ENCODE measurements at places on chromosomes 5 and 9.

DNA sequence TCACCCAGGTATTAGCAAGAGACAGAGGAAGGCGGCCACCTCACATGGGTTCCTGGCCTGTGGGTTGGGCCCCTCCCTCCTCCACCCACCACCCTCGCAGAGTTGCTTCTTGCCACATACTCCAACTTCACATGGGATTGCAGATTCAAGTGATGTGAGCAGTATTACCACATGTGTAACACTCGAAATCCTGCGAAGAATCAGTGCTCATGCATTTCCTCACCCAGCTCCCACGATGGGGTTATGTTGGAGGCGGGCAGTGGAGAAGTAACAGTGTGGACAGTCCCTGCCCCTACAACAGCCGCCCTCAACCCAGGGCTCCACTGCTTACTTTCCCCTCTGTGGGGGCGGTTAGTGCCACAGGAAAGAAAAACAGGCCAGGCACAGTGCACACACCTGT, 3.9 kb upstream of the FBP1 start:
- DNase-seq, result no peak

DNA sequence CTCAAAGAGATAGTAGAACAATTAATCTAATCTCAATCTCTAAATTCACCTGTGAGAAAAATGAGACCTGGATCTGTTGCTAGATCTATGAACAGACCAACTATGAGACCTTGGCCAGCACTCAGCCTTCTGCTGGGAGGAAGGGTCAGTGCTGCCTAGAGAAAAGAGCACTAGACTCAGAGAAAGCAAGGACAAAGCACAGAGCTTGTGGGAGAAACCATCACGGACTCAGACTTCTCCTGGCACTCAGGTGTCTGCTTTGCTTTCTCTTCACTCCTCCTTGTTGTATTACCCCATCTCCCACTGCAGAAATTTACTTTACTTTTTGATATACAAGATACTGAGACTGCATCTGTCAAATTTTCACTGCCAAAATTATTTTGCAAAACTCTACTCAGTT, 890.0 kb upstream of the NUDT12 start:
- DNase-seq, result no peak

GRCh38 chr5:90440644-90441043, 31.1 kb upstream of the CETN3 start:
- DNase-seq, result no peak

DNA sequence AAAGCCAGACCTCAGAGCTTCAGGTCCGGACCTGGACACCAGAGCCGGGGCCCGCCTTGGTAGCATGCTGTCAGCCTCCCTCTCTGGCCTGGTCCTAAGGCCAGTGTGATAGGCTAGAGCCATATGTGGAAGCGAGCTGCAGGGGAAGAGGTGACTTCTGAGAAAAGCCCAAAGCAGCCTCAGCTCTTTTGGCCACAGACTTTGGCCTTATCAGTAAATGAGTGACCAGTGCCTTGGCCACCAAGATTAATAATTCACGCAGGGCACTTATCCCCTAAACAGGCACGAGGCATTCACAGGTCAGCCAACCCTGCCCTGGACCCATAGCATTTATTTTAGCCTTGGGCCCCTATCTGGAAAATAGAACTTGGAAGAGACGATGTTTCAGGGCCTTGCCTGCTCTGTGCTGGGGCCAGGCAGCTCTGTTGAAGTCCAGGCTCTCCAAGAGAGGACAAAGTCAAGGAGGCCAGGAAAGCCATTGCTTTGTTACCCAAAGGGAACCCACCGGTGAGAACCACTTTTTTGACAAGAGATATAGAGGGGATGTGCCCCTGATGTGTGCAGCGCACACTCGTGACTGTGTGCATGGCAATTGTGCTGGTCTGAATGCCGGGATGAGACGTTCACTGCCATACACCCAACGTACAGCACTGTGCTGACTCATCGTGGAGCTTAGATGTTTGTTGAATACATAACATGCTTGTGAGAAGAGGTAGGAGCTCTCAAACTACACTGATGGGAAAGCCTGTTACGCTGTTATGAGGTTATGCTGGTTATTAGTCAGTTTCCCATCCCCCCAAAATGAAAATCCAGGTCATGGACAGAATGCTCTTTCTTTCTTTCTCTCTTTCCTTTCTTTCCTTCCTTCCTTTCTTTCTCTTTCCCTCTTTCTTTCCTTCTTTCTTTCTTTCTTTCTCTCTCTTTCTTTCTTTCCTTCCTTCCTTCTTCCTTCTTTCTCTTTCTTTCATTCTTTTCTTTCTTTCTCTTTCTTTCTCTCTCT, 5.0 kb upstream of the SLC34A1 start:
- DNase-seq, result peak; percentile 90

DNA sequence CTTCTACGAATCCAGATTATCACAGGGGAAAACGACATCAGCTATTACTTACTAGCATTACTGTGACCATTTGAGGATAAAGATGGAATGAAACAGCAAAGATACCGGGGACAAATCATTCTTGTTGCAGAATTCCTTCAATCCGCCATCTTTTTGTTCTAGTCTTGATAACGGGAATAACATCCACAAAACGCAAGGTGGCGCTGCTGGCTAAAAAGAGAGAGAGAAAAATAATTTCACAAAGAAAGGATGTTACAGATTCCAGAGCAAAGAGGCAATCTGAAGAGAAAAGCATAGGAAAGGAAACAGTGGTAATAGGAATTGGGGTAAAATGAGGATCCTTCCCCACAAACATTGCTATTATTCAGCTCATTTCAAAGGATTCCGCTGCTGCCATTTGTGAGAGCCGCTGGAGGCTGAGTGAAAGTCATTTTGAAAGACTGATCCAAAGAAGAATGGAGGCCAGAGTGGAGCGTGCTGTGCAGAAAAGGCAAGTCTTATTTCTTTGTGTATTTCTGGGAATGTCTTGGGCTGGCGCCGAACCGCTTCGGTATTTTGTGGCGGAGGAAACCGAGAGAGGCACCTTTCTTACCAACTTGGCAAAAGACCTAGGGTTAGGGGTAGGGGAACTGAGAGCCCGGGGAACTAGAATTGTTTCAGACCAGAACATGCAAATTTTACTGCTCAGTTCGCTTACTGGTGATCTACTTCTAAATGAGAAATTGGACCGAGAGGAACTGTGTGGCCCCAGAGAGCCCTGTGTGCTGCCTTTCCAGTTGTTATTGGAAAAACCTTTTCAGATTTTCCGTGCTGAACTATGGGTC, at the start of gene PCDHB7:
Gene PCDHB7, plus strand, starts transcription at position 264 of the 824 bp plus-strand sequence. Its CDS starts 192 bp downstream, at position 456.
- peak; percentile 36 for DNase-seq

GRCh38 chr9:38274800-38275199, 117.7 kb upstream of the ALDH1B1 start:
- DNase-seq, result no peak

- peak; percentile 91 for DNase-seq
Measured at GRCh38 chr5:61301341-61302199, 30.5 kb upstream of the ZSWIM6 start.

- peak; percentile 88 for DNase-seq
Measured at GRCh38 chr5:139262742-139263445, 30.6 kb upstream of the MATR3 start.

DNA sequence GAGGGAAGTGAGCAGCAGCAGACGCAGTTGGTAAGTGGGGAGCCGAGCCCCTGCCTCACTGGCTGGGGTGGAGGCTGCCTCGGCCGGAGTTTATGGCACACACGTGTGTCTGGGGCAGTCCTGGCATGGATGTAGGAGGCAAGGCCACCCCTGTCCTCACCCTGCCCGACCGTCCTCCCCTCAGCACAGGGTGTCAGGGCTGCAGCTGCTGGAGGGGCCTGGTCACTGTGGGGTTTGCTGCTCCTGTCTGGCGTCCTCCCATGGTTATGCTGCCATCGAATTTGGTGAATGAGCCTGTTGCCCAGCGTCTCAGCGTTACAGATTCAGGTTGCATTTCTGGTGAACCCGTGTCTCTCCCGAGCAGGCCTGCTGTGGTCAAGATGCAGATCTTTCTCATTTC, 32.4 kb downstream of the CEP72 start:
- no peak for DNase-seq

DNA sequence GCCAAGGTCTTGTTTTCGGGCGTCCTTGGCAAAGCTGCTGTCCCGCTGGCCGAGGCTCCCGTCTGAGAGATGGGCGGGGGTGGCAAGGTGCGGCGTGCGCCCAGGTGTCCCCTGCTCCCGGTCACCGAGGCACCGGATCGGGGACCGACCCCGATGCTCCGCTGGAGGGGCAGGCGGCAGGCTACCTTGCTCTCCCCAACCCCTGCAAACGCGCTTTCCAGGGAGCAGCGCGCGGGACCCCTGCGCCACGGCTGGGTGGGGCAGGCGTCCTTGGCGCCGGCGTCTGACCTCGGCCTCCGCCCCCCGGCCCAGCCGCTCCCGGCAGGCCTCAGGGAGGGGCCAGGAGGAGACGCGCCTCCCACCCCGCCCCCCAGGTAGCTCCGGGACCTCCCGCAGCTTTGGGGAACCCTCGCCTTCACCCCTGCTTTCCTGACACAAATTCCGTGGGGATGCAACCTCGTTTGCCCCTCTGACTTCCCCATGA, 551 bp downstream of the N4BP3 start:
- no peak for DNase-seq

DNA sequence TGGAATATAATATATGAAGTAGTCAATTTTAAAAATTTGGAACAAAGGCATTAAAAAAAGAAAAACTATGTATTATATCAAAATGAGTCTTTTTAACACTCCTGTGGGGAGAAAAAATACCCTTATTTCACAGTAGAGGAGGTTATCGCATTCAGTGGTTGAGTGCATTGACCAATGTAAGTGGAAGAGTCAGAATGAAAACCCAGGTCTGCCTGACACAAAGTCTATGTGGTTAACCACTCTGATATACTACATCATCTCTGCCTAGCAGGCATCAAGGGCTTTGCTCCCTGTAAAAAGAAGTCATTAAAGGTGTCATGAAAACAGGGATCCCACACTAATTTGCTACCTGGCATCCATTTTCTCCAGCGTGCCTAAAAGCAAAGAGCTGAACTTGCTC, 417.2 kb upstream of the C9orf72 start:
- DNase-seq, result no peak

GRCh38 chr5:15968993-15969392, 210.6 kb downstream of the MARCHF11 start:
- DNase-seq, result no peak

DNA sequence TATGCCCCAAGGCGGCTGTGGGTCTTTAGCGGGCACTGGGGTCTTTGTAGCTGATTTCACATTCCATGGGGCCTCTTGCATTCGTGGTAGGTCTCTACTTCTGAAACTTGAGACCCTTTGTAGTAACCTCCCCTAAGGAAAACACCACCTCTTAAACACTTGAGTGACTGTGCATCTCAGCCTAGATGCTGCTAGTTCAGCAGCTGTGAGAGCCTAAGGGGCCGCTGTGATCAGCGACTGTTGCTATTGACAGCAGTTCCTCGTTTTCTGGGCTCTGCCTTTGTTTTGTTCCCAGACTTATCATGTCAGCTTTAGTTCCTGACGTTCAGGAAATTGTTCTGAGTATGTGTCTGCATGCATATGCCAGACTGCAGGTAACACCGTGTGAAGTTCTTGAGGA, 171.2 kb downstream of the HSPA4 start:
- no peak for DNase-seq

- peak; percentile 65 for DNase-seq
Measured at GRCh38 chr9:35798658-35799374, 7.4 kb downstream of the NPR2 start.

DNA sequence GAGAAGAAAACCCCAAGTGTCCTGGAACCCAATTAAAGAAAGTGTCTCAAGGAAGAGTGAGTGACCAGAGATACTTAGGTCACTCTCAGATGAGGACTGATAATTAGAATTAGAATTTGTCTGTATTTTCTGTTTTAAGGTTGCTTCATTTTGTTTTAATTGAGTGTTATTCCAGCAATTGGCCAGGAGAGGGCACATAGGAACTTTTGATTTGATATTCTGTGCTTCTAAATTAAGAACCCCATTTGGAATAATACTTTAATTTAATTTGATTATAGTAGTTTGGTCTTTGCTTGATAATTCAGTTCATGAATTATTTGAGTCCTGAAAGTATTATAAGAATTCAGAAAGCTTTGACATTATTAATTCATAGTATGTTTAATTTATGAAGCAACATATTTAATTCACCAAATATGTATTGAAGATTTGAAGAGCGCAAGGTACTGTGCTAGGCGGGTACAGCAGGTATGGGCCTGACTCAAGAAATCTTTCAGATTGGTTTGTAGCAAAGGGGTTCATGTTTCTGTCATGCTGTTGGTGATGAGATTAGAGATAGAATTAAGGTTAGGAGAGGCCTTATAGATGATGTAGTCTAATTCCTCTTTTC, 4.9 kb downstream of the MRPL22 start:
- peak; percentile 21 for DNase-seq

DNA sequence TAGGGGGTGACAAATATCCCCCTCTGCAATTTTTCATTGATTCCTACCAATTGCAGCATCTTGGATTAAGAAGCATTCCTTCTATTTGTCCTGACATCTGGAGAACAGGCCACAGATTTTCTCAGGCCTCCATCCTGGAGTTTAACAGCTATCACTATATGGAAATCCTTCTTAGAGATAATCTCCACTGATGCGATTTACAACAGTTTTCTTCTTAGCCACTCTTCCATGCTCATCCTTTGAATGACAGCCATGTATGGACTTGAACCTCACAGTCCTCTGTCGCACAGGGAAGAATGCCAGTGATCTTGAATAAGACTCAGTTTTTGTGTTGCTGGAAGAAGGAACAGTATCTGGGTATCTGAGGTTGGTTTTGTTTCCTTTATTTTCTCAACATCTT, 73.2 kb downstream of the PGM5 start:
- no peak for DNase-seq

GRCh38 chr9:135718616-135719015, 16.6 kb downstream of the KCNT1 start:
- peak; percentile 81 for DNase-seq

DNA sequence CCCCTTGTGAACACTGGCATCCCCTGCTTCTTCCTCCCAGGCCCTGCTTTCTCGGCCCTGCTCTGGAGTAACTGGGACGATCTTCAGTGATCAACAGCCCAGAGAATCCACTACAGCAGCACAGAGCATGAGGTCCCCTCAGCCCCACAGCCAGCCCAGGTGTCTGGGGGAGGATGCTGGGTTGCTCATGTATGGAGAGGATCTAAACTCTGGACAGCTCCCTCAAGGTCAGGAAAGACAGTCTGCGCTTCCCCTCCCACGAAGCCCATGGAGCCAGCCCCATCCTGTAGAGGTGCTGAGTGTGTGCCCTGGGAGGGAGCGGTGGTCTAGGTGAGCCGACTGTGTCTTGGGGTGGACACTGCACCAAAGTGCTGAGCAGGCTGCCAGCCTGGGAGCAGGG, 190.2 kb downstream of the GABBR2 start:
- no peak for DNase-seq

DNA sequence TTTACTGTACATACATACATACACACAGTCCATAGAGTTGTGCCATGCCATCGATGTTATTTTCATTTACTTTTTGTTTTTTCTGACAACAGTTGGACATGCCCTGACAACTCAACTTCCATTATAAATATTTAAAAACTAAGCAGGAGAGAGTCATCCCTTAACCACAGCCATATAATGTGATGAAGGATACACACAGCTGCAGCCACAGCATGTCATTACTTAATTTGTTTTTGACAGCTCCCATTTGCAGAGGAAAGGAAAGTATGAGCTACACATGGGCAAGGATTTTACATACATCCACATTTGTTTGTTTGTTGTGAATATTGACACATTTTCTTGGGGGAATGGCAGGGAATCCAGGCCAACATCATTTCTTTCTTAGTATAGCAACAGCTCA, 91.5 kb upstream of the TUT7 start:
- DNase-seq, result no peak

Data from SW480 (cell line).